ENCODE measurements at places on chromosomes 6 and 20.

GRCh38 chr20:62485062-62485700, 9.4 kb upstream of the GATA5 start:
- DNase-seq, result no peak

DNA sequence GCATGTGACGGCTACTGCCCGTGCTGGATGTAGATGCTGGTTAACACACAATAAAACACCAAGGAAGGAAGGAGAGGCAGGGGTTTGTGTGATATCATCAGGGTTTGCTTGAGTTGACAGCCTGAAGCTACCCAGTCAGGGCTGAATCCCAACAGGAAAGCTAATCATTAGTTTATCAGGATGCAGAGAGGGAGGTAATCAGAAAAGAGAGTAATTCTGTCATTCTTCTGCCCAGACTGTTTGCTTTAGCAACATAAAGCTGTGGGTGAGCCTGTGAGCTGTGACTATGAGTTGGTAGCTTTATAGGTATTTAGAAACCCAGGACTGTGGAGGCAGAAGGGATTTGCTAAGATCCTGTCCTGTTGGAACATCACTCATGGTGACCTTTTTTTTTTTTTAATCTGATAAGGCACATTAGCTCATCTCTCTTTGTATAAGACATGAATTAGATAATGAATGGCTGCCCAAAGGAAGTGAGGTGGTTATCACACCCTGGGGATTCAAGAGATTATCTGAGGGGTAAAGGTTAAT, 79.3 kb downstream of the CAP2 start:
- no peak for DNase-seq

DNA sequence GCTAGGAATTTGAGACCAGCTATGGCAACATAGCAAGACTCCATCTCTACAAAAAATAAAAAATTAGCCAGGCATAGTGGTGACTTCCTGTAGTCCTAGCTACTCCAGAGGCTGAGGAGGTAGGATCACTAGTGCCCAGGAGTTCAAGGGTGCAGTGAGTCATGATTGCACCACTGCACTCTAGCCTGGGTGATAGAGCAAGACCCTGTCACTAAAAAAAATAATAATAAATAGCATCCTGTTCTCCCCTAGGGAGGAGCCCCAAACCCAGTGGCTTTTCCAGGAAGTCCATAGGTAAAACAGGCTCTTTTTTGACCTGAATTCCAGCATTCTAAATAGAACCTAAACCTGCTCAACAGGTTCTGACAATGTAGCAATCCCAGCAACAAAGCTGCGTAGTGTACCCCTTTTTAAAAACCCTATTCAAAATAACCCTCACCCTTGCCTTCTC, 192.0 kb downstream of the ALDH8A1 start:
- no peak for DNase-seq

GRCh38 chr6:157821342-157822033, 1.6 kb upstream of the SNX9 start:
- DNase-seq, result no peak

- DNase-seq, result peak; percentile 71
These were observed 477 bp upstream of the LZTS3 start for GRCh38 chr20:3173610-3174441.

DNA sequence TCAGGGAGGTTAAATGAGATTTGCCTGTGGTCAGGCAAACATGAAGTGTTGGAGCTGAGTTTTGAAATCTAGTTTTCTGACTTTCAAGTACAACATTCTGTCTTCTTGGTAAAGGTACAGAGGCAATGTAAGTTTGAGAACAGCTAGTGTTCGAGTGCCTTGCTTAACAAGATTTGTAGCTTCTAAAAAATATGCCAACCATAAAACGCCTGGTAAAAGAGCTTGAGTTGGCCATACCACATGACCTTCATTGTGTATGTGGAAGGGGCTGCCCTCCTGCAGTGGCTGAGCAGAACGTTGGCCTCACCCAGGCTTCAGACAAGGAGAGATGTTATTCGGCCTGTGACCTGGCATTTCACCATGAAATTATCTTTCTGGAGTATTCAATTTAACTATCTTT, 86.5 kb downstream of the MAP7 start:
- DNase-seq, result no peak
